Activated CD4-positive, alpha-beta memory T cell treated with anti-CD3 and anti-CD28 coated beads, Interleukin-2, amount 10 ng/mL, durations not matched to agents 7 days and 5 days (primary cell): ENCODE measurements at places on chromosomes 7 and 10.

GRCh38 chr10:71217266-71218045 is 5.1 kb downstream of the UNC5B start:
- no peak overlapping the region for H3K27ac ChIP-seq
- no peak for DNase-seq
- H3K27me3 ChIP-seq, result peaks cover 54% of the 10 kb centered on the region

- no peaks in the 10 kb centered on the region for H3K27me3 ChIP-seq
- H3K4me3 ChIP-seq, result peak overlapping the region; percentile 91
- DNase-seq, result peak; percentile 20
- peaks cover 83% of the 10 kb centered on the region for H3K4me1 ChIP-seq
Measured at GRCh38 chr10:49187044-49187484, 1.1 kb downstream of the TMEM273 start.

DNA sequence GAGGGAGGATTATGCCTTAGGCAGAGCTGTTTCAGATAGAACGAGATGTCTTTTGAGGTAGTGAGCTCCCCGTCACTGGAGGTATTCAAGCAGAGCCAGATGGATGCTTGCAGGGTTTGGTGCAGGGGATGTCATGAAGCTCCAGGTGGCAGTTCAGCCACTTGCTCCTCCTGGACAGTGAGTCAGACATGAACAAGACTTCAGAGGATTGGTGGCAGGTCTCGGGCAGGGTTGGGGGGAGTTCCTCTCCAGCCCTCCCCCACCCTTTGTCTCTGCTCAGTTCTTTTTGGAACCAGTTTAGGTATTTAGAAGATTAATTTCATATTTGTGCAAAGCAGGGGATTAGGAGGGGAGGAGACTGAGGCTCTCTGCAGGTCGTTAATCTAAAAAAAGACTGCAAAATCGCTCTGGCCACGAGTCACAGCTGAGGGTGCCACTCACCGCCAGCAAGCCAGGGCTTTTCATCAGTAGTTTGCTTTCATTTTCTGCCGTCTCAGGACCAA is 21.5 kb upstream of the MYL10 start:
- no peak for DNase-seq
- H3K4me1 ChIP-seq, result no peaks in the 10 kb centered on the region
- H3K4me3 ChIP-seq, result no peak overlapping the region
- H3K27me3 ChIP-seq, result peaks cover 2% of the 10 kb centered on the region

- H3K27ac ChIP-seq, result no peak overlapping the region
- no peaks in the 10 kb centered on the region for H3K4me1 ChIP-seq
- no peak for DNase-seq
- no peaks in the 10 kb centered on the region for H3K36me3 ChIP-seq
Measured at GRCh38 chr10:121337427-121337826, 260.8 kb downstream of the FGFR2 start.

GRCh38 chr10:17029581-17030271 is 99.9 kb downstream of the CUBN start:
- DNase-seq, result peak; percentile 80
- H3K27ac ChIP-seq, result peak overlapping the region; percentile 94
- peaks cover 78% of the 10 kb centered on the region for H3K4me1 ChIP-seq
- H3K36me3 ChIP-seq, result peaks cover 8% of the 10 kb centered on the region
- H3K27me3 ChIP-seq, result no peaks in the 10 kb centered on the region

DNA sequence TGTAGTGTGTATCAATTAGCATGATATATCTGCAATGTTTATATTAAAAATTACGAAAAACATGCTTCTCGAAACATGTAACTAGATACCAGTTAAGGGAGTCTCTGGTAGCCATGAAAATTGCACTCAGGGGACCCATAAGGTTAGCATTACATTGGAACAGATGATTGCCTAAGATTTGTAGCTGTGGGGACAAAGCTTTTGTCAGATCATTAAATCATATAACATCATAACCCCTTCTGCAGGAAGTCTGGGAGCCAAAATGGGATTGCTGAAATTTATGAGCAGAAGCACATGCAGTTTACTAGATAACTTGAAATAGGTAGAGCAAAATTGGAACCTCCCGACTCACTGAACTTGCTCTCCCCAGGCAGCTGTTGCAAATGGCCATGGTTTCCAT is 235.0 kb upstream of the IGFBP3 start:
- H3K27ac ChIP-seq, result no peak overlapping the region
- no peaks in the 10 kb centered on the region for H3K36me3 ChIP-seq
- H3K4me3 ChIP-seq, result no peak overlapping the region
- no peak for DNase-seq

DNA sequence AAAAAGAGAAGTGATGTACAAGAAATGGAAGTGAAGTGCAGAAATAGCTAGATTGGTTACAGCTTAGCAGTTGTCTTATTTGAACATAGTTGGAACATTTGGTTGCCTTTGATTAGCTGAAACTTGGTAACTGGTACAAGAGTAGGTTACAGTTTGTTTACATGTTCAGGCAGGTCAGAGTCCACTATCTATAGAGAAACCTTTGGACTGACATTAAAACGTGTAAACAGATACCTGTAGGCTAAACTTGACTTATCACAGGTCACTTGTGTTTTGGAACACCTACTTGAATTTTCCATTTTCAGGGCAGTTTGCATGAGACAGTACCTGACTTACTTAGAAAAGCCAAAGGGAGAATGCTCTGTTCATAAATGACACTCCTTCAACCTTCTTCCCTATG is 28.5 kb upstream of the CYP2C8 start:
- no peak overlapping the region for H3K27ac ChIP-seq
- no peaks in the 10 kb centered on the region for H3K27me3 ChIP-seq
- no peaks in the 10 kb centered on the region for H3K36me3 ChIP-seq
- no peaks in the 10 kb centered on the region for H3K4me1 ChIP-seq
- no peak for DNase-seq

- H3K4me1 ChIP-seq, result no peaks in the 10 kb centered on the region
- no peaks in the 10 kb centered on the region for H3K36me3 ChIP-seq
- DNase-seq, result no peak
- no peaks in the 10 kb centered on the region for H3K27me3 ChIP-seq
Measured at GRCh38 chr10:107091126-107091525, 73.4 kb downstream of the SORCS1 start.

DNA sequence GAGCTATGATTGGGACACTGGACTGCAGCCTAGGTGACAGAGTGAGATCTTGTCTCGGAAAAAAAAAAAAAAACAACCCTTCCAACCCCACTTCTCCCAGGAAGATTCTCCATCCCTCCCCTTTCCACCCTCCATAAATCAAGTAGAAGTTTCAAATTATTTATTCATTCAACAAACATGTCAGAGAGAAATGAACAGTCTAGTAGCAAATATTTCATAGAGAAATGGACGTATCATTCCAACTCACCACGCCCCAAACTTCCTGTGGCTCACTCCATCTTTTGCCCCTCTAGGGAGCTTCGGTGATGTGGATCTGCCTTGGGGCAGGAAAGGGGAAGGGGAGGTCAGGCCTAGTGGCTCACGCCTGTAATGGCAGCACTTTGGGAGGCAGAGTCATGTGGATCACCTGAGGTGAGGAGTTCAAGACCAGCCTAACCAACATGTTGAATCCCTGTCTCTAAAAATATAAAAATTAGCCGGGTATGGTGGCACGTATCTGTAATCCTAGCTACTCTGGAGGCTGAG is 638 bp upstream of the TRAPPC14 start:
- H3K27me3 ChIP-seq, result no peaks in the 10 kb centered on the region
- H3K4me3 ChIP-seq, result peak overlapping the region; percentile 74
- H3K4me1 ChIP-seq, result peaks cover 60% of the 10 kb centered on the region
- peaks cover 33% of the 10 kb centered on the region for H3K36me3 ChIP-seq

GRCh38 chr7:36408589-36408988 is 18.9 kb downstream of the ANLN start:
- H3K27ac ChIP-seq, result no peak overlapping the region
- peaks cover 18% of the 10 kb centered on the region for H3K4me1 ChIP-seq
- H3K36me3 ChIP-seq, result peaks cover 38% of the 10 kb centered on the region
- DNase-seq, result no peak
- H3K27me3 ChIP-seq, result no peaks in the 10 kb centered on the region
- H3K4me3 ChIP-seq, result no peak overlapping the region

GRCh38 chr10:34670081-34670480 is 145.0 kb downstream of the PARD3 start:
- H3K4me3 ChIP-seq, result no peak overlapping the region
- H3K36me3 ChIP-seq, result no peaks in the 10 kb centered on the region
- peaks cover 18% of the 10 kb centered on the region for H3K27me3 ChIP-seq
- no peak overlapping the region for H3K27ac ChIP-seq
- no peak for DNase-seq
- no peaks in the 10 kb centered on the region for H3K4me1 ChIP-seq

GRCh38 chr7:25636871-25637283 is 408.6 kb upstream of the NPVF start:
- H3K36me3 ChIP-seq, result no peaks in the 10 kb centered on the region
- H3K27me3 ChIP-seq, result peaks cover 2% of the 10 kb centered on the region
- H3K27ac ChIP-seq, result no peak overlapping the region
- H3K4me1 ChIP-seq, result no peaks in the 10 kb centered on the region
- DNase-seq, result no peak
- no peak overlapping the region for H3K4me3 ChIP-seq

DNA sequence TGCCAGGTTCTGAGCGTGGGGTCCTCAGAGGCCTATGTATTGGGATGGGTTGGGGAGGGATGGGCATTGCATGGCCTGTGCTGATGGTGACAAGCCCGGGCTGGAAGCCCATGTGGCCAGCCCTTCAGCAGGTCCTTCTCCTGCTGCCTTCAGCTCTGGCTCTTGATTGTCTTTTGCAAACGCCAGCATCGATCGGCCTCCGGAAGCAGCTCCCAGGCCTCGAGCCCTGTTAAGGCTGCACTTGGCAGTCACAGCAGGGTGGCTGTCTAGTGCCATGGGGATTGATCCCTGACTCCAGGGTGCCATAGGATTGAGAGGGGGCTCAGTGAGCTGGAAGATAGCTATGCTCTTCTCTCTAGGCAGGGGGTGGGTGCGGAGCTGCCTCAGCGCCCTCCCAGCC is 51.4 kb downstream of the CDH23 start:
- no peaks in the 10 kb centered on the region for H3K27me3 ChIP-seq
- no peak overlapping the region for H3K27ac ChIP-seq
- no peaks in the 10 kb centered on the region for H3K4me1 ChIP-seq
- no peaks in the 10 kb centered on the region for H3K36me3 ChIP-seq
- H3K4me3 ChIP-seq, result no peak overlapping the region

GRCh38 chr10:13270877-13271551 is 28.9 kb downstream of the PHYH start:
- H3K27ac ChIP-seq, result no peak overlapping the region
- H3K4me1 ChIP-seq, result peaks cover 6% of the 10 kb centered on the region
- DNase-seq, result no peak
- H3K36me3 ChIP-seq, result no peaks in the 10 kb centered on the region

DNA sequence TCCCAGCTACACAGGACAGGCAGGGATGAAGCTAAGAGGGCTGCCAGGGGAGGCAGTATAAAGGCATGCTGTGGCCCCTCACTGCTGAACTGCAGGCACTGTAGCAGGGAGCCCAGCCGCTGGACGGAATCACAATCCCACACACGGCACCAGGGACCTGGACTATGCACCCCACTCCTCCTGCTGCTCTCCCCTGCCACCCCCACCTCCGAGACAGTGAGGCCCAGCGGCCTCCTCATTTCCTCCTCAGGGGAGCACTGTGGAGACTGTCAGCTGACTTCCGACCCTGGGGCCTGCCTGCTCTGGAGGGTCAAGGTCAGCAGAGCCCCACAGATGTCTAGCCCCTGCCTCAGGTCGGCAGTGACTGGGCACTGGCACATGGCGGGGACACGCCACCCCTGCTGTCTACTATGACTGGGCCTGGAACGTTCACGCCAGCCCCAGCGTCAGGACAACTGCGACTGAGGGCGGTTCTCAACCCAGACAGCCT is 92.7 kb downstream of the FAM53B start:
- peak overlapping the region; percentile 72 for H3K27ac ChIP-seq
- H3K4me1 ChIP-seq, result peaks cover 91% of the 10 kb centered on the region
- H3K36me3 ChIP-seq, result peaks cover 46% of the 10 kb centered on the region
- H3K27me3 ChIP-seq, result no peaks in the 10 kb centered on the region
- H3K4me3 ChIP-seq, result no peak overlapping the region

- H3K27ac ChIP-seq, result no peak overlapping the region
- H3K27me3 ChIP-seq, result no peaks in the 10 kb centered on the region
- peaks cover 6% of the 10 kb centered on the region for H3K36me3 ChIP-seq
- no peak for DNase-seq
- no peaks in the 10 kb centered on the region for H3K4me1 ChIP-seq
Measured at GRCh38 chr7:102085218-102085772, 201.4 kb upstream of the SH2B2 start.

GRCh38 chr10:48299066-48299465 is 7.4 kb upstream of the MAPK8 start:
- DNase-seq, result no peak
- peaks cover 3% of the 10 kb centered on the region for H3K4me1 ChIP-seq
- H3K4me3 ChIP-seq, result no peak overlapping the region
- peaks cover 6% of the 10 kb centered on the region for H3K27me3 ChIP-seq
- H3K27ac ChIP-seq, result no peak overlapping the region
- no peaks in the 10 kb centered on the region for H3K36me3 ChIP-seq

DNA sequence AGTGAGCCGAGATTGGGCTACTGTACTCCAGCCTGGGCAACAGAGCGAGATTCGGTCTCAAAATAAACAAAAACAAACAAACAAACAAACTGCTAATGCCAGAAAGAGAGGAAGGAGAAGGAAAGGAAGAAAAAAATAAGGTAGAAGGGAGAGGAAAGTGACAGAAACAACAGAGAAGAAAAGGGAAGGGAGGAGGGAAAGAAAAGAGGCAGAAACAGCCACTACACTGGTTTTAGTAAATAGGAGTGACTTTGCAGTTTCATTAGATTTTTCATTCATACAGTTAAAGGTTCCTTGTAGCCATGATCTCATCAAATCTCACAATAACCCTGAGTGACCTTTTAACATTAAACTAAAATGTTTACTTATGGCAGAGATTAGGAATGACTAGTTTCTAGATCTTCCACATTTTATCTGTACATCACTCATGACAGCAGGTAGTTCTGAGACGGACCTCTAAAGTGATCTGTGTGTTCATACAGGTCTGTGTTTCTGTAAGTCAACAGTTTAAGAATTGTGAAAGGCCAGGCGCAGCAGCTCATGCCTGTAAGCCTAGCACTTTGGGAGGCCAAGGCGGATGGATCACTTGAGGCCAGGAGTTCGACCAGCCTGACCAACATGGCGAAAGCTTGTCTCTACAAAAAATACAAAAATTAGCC is 191.3 kb upstream of the KLF14 start:
- H3K36me3 ChIP-seq, result peaks cover 77% of the 10 kb centered on the region
- peaks cover 96% of the 10 kb centered on the region for H3K4me1 ChIP-seq
- H3K27me3 ChIP-seq, result no peaks in the 10 kb centered on the region
- no peak for DNase-seq
- H3K27ac ChIP-seq, result peak overlapping the region; percentile 90

GRCh38 chr10:79272353-79272752 is 74.9 kb upstream of the PPIF start:
- no peaks in the 10 kb centered on the region for H3K27me3 ChIP-seq
- H3K27ac ChIP-seq, result peak overlapping the region; percentile 14
- H3K4me1 ChIP-seq, result peaks cover 19% of the 10 kb centered on the region
